Activated T-cell treated with anti-CD3 and anti-CD28 coated beads for 48 hours (primary cell): ENCODE measurements at places on chromosomes 6 and 20.

DNA sequence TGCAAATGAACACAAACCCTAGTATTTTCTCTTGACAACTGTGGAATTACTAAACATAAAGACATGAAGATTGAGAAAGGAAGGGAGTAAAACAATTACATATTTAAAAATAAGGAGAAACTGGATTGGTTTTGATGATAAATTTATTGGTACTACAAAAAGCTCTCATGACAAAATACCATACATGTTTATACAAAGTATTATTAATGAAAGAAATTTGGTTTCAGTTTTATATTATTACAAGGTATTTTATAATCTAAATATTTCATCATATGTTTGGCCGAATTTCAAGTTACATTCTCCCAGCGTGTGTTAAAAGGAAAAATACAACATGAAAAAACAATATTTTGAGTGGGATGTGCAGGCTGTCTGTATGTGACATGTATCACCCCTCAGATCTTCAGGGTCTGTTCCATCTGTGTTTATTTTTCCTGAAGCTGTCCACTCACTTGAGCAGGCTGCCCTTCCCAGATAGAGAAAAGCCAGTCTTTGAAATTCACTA lies 568.4 kb downstream of the NKAIN2 start:
- no peak for DNase-seq

DNA sequence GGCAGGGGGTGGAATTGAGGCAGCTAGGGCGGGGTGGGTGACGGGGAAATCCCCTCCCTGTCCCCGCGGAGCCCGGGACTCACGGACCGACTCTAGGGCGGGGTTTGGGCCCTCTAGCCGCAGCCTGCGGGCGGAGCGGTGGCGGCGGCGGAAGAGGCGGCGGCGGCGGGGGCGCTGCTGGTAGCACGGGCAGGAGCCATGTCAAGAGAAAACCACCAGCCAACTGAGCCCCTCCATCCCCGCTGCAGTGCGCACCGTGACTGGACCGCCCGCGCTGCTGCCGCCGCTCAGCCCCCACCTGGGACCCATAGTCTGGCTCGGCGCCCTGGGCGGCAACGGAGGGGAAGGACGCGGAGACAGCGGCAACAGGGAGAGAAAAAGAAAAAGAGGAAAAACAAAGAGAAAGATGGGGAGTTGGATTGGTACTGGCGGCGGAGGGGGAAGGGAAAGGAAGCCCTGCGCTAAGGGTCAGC lies 1.2 kb upstream of the C6orf62 start:
- DNase-seq = peak; percentile 80

- DNase-seq = peak; percentile 21
These were observed 496 bp upstream of the BEND3 start for GRCh38 chr6:107115695-107116327.

- no peak for DNase-seq
These were observed 166.0 kb downstream of the ARID1B start for GRCh38 chr6:156943166-156943565.

DNA sequence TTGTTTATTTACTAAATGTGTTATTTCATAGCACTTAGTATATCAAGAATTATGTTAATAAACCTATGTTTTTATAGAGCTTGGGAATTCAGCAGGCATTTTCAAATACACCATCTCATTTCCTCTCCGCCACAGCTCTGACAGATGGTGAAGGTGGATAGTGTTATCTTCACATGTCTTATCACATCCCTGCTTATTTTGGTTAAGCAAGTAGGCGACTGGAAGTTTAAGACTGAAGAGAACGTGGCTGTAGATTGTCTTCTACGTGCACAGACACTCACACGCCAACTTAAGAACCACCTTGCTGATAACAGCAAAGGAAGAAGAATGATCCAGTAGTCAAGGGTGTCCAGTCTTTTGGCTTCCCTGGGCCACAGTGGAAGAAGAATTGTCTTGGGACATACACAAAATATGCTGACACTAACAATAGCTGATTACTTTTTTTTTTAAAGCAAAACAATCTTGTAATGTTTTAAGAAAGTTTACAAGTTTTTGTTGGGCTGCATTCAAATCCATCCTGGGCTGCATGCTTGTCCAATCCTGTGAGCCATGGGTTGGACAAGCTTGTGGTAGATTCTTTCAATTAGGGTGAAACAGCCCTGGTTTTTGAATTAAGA lies 43.3 kb upstream of the SCGN start:
- no peak for DNase-seq

GRCh38 chr20:9985281-9985680 lies 49.5 kb upstream of the ANKEF1 start:
- DNase-seq = no peak

DNA sequence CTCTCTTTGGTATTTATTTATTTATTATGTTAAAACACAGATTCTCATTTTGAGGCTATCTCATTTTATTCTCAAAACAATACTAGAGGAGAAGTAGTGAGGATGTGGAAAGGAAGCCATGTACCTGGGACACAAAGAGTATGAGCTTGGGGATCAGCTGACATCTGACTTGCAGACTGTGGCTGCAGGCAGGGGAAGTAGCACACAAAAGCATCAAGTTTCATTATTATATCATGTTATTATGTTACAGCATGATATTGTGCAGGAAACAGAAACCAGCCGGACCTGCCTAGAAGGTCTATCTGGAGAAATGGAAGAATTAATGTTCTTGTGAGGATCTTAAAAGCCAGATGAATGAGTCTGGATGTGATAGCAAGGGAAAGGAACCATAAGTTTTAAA lies 248.2 kb downstream of the KHDC1L start:
- no peak for DNase-seq

DNA sequence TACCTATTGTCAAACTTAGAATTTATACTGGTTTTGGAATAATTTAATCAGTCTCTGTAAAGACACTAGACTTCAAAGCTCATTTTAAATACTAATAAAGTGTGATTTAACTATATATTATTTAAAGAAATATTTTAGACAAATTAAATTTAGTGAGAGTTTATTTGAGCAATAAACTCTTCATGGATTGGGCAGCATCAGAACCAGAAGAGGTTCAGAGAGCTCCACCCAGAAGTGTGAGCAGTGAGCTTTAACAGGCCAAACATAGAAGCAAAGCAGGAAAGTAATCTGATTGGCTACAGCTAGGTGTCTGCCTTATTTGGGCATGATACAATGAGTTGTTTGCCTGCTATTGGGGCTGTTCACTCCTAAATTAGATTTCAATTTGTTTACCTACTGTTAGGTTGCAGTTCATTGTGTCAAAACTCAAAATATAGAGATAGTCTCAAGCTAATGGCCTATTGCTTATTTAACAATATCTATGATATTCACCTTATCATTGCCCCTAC lies 355.1 kb upstream of the RNF217 start:
- no peak for DNase-seq

GRCh38 chr6:127519469-127519785 lies 292 bp upstream of the MTCL3 start:
- no peak for DNase-seq

- no peak for DNase-seq
These were observed 48.2 kb upstream of the LRRC1 start for GRCh38 chr6:53746442-53747103.

DNA sequence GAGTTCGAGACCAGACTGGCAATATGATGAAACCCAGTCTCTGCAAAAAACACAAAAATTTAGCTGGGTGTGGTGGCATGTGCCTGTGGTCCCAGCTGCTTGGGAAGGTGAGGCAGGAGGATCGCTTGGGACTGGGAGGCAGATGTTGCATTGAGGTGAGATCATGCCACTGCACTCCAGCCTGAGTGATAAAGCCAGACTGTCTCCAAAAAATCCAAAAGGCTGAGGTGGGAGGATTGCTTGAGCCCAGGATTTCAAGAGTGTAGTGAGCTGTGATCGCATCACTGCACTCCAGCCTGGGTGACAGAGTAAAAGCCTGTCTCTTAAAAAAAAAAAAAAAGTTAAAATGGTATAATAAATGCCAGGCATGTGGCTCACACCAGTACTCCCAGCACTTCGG lies 1.3 kb upstream of the PTCRA start:
- DNase-seq = no peak

DNA sequence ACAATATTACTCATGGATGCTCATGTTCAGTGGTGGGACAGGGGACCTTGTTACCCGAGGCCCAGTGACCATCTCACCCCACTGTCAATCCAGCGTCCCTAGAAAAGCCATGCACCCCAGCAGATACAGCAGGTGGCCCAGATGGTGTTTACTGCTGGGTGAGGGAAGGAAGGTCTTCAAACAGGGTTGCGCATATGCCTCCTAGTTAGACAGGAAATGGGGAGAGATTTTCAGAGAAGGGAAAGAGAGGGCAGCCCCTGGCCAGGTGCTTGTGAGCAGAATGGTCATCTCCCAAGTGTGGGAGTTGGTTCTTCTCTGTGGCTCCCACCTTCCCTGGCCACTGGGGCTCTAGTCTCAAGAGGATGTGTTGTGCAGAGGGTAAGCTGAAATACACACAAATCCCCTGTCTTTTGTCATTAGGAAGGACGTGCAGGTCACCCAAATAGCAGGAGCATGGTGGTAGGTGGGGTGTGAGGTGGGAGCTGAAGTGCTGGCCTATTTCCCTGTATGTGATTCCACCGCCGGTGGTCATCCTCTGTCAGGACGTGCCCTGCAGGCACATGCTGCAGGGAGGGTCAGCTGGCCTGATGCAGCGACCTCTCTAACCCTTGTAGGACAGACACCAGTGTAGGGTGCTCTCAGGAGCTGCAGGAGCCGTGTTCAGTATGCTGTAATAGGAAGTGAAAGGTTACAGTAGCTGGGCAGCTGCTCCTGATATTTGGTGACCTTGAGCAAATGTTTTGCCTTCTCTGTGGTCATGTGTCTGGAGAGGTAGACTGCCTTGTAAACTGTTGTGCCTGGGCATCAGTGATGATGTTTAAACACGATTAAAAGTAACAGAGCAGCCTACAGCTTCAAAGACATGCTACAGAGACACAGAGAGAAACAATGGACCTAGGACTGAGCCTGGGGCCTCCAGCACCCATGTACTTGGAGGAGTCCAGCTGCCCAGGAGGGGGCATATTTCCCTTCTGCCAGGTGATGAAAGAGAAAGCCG lies 3.2 kb upstream of the CST3 start:
- DNase-seq = no peak

DNA sequence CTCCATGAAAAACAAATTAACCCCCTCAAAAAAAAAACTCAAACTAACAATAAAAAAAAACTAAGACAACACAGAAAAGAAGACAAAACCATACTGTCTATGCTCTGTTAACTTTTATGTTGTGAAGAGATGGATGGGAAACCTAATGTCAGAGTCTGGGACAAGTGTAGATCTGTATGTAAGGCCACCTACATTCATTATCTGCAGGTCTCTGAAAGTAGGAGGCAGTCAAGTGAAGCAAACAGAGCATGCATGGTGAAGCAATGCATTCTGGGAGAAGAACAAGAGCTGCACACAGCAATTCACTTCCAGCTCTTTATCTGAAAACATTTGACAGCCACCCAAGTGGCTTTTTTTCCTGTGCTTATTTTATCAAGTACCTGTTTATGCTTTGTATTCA lies 452.0 kb downstream of the EPHA7 start:
- DNase-seq = no peak

GRCh38 chr6:116251568-116252384 lies 2.1 kb downstream of the TSPYL4 start:
- DNase-seq = no peak

DNA sequence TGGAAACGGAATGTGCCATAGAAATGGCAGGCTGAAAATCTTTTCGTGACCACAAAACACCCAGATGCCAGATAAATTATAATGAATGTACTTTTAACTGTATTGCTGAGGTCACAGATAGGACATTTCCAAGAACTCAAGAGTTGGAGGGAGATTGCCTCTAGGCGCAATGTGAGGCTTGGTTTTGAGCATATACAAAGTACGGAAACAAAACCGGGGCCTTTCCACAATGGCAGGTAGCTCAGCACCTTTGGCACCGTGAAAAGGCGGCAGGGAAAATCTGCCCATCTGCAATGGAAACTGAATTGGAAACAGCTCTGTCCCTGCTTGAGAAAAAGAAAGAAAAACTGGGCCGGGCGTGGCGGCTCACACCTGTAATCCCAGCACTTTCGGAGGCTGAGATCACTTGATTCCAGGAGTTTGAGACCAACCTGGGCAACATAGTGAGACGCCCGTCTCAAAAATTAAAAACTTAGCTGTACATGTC lies 10.5 kb upstream of the C20orf144 start:
- no peak for DNase-seq

GRCh38 chr6:108961985-108962384 lies 113.8 kb downstream of the ARMC2 start:
- no peak for DNase-seq

GRCh38 chr6:46393940-46394337 lies 97.3 kb downstream of the RCAN2 start:
- DNase-seq = no peak

GRCh38 chr6:81172056-81172740 lies 580.3 kb downstream of the TENT5A start:
- no peak for DNase-seq

GRCh38 chr6:103011605-103012004 lies 1618.1 kb downstream of the GRIK2 start:
- no peak for DNase-seq

DNA sequence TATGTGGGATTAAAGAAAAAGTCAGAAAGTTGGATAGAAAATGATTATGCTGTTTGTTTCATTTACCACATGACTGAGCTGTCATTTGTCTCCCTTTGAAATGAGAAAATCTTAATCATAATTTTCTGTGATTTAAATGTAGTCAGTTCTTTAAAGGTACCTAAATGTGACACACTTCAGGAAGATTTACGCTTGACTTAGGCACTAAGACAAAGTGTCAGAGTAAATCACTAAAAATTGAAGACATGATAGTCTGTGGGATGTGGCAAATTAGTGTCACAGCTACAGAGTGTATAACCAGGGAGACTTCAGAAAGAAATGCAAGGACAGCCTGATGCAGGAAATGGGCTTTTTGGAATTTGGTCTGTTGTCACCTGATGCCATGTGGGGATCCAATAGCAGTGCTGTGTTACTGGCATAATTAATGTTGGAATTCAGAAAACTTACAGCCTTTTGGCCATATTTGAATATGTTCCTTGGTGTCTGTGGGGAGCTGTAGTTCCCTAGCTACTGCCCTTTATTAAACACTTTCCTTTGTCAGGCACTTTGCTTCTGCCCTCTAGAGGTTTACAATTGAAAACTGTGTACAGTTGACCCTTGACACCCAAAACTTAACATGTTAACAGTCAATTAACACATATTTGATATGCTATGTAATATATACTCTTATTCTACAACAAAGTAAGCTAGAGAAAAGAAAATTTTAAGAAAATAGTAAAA lies 493.8 kb downstream of the UTRN start:
- no peak for DNase-seq

DNA sequence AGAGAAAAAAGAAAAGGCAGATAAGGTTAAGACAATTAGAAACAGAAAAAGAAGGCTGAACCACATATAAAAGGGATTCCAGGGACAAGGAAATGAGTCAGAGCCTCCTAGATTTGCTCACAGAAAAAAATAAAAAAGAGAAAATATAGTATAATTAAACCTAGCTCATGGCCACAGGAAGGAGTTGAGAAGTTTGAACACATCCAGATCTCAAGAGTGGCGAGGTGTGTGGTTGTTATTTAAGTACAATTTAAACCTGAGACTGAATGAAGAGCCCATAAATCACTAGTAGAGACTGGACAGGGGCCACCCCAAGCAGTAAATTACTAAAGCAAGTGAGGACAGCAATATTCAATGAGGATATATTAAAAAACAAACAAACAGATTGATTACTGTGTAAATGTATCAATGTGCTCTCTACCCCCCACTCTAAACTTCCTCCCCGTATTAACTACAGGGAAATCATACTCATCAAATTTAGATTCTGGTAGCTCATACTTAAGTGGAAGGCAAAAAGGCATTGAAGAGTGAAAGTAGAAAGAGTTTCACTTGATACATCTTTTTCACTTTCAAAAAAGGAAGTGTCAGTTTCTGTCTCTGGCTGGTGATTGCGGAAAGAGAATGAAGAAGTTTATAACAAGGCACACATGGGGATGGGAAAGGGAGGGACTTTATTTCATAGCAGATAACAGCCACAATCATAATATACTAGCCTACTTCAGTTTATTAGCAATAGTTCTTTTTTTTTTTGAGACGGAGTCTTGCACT lies 49.3 kb upstream of the SCAF8 start:
- no peak for DNase-seq
